Mesenteric fat pad (tissue), 1 donor: ENCODE measurements at places on chromosomes 2 and 18.

- DNase-seq, result no peak
Measured at GRCh38 chr18:31739651-31740050, 21.0 kb downstream of the SLC25A52 start.

DNA sequence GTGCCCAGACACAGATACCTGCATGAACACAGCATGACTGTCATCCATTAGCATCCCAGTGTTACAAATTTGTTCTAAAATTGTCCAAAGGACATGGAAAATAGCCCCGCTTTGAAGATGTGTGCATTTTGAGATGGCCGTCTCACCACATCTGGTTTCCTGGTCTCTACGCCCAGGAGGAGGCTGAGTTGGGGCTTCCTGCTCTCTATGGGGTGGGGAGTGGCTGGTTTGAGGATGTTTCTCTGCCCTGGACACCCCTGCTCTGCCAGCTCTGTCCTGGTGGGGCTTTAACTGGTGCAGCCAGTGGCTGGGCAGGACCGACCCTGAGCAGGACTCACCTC, 74.6 kb upstream of the SMAD7 start:
- DNase-seq, result no peak

- no peak for DNase-seq
Measured at GRCh38 chr2:177296040-177296439, 31.5 kb upstream of the NFE2L2 start.

DNA sequence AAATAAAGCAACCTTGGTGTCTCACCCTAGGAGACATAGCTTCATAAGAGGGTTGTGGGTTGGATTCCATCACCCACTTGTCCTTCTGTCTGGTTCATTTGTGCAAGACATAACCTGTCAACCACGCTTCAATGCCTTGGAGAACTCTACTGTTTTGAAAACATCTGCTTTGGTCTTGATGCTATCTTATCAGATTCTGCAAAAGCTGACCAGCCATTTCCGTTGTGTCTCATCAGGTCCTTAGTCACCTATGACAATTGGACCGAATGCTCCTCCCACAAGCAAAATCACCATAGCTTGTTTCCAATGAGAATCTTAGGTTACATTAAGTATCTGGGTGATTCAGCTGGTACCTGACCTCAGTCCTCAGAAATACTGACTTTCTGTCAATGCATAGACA, 35.4 kb downstream of the STAT4 start:
- no peak for DNase-seq

GRCh38 chr18:58158008-58158407, 114.0 kb downstream of the NEDD4L start:
- DNase-seq, result no peak

DNA sequence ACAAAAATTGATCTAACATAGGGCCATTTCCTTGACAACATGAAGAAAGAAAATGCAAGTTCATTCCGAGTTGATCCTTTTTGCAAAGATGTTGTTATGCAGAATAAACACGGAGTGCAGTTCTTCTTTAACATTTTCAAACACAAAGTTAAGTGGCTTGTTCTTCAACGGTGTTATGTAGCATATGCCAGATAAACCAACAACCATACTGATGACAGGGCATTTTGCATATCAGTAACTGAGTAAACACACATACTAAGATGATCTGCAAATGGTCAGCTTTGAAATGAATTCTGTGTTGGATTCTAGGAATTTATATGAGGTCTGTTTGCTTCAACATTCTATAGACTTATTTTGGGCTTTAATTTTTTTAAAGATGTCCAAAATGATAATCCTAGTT, 266.4 kb downstream of the GPD2 start:
- DNase-seq, result no peak

GRCh38 chr2:120559401-120559800, 176.3 kb upstream of the GLI2 start:
- DNase-seq, result no peak

DNA sequence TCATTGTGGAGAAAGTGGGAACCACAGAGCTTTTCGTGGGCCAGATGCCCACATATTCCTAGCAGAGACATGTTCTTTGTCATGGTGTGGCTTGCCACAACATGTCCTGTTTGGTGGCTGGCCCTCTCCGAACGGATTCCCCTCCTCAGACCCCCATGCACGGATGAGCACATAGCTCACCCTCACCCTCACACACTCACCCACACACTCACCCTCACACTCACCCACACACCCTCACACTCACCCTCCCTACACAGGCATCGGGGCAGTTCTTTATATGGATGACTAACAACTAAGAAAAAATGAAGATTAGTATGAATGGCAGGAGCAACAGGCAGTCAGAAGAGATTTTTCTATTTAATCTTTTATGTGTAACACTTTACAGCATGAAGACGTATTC, 149.9 kb downstream of the ZNF236 start:
- no peak for DNase-seq

DNA sequence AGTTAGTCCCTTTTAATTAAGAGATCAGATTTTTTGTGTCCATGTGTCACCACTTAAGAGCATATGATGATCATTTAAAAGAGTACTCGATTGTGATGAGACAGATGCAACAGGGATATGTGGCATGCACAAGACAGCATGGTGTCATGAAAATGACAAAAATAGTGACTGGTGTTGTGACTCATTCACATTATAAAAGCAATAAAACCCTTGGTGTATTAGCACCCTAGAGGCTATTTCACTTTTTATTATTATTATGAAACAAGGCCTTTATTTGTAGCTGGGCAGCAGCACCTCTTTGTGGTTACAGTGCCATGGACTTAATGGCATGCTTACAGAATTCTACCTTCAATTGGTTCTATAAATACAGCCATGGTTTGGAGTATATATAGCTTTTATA, 1296.0 kb upstream of the ZEB2 start:
- no peak for DNase-seq

GRCh38 chr2:20064841-20065240, 13.4 kb upstream of the LAPTM4A start:
- no peak for DNase-seq

GRCh38 chr2:121355488-121355887, 70.5 kb upstream of the TFCP2L1 start:
- no peak for DNase-seq

DNA sequence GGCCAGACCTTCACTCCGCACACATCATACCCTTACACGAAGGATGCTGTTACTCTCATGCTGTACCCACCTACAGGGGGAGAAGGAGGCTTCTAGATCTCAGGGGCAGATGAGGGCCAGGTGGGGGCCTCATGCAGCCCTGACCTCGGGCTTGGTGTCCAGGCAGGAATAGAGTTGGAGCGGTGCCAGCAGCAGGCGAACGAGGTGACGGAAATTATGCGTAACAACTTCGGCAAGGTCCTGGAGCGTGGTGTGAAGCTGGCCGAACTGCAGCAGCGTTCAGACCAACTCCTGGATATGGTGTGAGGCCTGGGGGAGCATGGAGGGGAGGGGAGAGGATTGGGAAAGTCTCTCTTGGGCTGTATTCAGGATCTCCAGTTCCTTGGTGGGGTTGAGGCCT, 4.0 kb upstream of the RNF181 start:
- DNase-seq, result no peak

DNA sequence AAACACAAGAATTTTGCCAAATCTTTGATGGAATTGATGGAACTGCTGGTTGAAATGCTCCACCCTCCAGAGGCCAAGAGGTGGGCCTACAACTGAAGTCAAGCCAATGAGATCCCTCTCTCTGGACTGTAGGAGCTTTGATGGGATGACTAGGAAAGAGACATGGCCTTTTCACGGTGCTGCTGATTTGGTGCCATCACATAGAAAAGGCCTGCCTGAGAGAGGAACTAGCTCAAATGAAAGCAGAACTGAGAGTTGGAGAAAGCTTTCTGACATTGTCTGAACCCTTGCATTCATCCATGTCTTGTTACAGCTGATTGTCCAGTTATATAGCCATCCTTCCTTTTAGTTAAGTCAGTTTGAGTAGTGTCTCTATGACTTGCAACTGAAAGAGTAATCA, 283.8 kb upstream of the LYPD1 start:
- no peak for DNase-seq

DNA sequence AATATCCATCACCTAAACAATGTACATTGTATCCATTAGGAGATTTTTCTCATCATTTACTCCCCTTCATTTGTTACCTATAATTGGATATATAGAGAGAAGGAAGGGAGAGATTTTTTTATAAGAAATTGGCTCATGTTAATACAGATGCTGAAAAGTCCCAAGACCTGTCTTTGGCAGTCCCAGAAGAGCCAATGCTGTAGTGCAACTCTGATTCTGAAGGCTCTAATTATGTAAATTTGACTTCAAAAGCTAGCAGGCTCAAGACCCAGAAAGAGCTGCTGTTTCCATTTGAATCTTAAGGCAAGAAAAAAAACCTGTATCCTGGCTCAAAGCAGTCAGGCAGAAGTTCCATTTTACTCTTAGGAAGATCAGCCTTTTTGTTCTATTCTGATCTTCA, 1245.5 kb upstream of the FAM98A start:
- DNase-seq, result no peak

DNA sequence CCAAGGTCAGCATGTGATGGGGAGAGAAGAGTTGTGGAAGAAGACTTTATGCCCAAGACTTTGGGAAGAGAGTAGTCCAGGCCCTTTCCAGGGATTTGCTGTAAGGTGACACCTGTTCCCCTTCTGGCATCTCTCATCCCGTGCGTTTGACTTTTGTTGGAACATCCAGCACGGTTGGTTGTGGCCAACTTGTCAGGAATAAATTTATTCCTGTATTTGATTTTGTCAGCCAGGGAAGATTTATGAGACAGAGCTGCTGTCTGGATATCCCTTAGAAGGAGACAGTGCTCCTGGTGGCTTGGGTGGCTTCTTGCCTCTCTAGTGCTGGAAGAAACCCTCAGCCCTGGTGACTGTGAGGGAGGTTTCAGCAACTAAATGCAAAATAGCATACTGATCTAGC, 121.5 kb downstream of the PTPRM start:
- no peak for DNase-seq

DNA sequence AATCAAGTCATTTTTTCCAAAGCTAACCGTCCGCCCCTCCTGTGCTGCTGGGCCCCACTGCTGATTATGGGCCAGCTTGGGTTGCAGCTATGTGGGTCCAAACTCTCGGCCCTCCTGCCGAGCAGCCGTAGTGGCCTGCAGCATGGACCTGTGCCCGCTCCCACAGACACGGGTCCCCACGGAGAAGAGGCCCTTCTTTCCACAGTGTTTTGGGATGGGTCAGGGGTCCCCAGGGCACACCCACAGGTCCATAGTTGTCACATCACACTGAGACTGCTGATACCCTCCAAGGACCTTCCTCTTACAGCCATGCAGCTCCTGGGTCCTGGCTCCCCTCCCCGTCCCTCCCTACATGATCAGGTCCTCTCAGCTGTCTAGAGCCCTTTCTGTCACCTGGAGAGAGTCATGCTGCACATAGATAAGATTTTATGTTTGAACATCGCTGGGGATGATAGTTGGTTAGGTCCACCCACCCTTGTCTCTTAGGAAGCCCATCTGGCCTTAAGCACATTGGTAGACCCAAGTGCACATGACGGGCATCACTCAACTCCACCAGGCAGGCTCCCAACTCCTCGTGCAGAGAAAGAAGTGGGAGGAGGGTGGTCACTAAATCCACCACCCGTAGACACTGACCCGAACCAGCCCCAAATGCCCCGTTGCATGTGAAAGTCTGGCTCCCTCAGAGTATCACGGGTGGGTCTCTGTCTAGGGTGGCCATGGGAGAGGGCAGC, 17.5 kb downstream of the GPR55 start:
- peak; percentile 69 for DNase-seq
